ENCODE measurements at places on chromosomes 12 and 14.

DNA sequence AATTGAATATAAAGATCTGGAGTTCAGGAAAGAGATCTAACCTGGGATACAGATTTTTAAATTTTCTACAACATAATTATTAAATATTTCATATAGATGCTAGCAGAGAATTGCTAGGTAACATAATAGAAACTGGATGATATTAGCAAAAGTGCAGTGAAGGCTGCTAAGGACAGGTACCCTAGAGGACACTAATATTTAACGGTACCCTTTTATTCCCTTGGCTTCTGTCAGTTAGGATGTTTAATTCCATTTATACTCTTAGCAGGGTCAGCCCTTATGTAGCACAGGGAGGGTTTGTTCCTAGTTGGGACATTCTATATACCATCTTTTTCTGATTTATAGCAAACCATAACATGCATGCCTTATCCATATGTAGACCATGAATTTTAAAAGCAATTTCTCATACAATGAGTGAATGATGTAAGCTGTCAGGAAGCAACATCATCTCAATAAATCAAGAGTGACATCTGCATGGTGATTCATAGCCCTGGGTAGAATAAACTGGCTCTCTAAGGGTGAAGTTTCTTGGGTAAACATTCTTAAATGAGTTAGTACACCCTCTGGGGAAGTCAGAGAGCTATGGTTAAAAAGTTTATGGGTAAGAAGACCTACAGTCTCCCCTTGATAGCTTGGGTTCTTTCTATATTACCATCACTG is 404.4 kb upstream of the MGAT4C start:
- DNase-seq, result no peak

GRCh38 chr14:33917661-33918060 is 33.2 kb downstream of the EGLN3 start:
- DNase-seq, result no peak

- DNase-seq, result no peak
Measured at GRCh38 chr12:88420457-88420856, 159.8 kb downstream of the KITLG start.

- DNase-seq, result no peak
Measured at GRCh38 chr14:85250414-85251189, 279.3 kb upstream of the FLRT2 start.

- no peak for DNase-seq
Measured at GRCh38 chr12:51214895-51215294, 3.0 kb downstream of the POU6F1 start.

DNA sequence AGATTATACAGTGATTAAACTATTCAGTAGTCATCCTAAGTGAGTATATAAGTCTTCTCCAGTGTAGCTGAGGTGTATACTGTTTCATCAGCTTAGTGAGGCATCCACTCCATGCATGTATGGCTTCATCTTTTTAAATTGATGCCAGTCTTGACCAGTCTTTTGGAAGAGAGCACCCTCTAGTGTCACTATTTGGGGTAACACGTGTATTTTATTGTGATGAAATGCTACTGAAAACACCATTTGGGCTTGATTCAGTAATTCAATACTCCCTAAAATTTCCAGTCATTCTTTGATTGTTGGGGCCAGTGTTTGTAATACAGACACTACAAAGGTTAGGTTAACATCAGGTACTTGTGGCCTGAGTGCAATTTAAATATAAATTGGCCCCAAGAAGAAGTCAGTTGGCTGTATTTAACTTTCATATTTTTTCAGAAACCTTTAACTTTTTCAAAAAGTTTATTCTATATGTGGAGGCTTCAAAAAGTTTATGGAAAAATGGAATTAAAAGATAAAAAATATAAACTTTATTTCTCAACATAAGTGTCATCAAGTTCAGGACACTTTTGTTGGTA is 35.3 kb downstream of the MIPOL1 start:
- DNase-seq, result no peak

DNA sequence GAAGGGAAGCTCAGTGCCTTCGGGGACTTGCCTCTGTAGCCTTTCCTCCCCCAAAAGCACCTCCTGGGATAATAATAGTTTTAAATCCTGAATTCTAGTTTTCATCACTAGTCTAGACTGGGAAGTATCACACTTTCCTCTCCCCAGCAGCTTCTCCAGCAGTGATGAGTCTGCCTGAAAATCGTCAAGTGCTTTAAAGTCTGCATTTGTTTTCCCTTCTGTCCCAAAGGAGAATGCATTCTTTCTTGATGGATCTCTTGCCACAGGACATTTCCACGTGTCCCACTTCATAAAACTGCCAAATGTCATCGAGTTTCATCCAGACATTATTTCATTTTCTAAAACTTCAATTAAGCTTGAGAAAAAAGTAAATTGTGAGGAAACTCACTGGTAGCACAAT is 15.0 kb downstream of the CSRP2 start:
- no peak for DNase-seq

- no peak for DNase-seq
Measured at GRCh38 chr12:10289005-10289754, 18.5 kb upstream of the KLRD1 start.

DNA sequence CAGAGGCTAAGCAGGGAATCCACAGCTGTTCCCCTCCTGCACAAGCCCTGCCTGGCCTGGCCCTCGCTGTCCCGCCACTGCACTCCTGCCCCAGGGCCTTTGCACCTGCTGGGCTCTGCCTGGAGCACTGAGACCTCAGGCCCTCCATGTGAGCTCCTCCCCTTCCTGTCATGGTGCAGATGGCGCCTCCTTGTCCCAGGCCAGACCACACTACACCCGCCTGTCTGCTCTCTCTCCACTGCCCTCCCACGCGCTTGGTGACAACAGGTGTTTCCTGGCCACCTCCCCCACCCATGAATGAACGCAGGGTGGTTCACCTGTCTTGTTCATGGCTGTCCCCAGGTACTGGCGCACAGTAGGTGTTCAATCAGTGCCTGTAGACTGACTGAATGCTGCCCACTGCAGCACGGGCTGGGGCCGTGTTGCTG is 82.9 kb downstream of the NCOR2 start:
- no peak for DNase-seq

DNA sequence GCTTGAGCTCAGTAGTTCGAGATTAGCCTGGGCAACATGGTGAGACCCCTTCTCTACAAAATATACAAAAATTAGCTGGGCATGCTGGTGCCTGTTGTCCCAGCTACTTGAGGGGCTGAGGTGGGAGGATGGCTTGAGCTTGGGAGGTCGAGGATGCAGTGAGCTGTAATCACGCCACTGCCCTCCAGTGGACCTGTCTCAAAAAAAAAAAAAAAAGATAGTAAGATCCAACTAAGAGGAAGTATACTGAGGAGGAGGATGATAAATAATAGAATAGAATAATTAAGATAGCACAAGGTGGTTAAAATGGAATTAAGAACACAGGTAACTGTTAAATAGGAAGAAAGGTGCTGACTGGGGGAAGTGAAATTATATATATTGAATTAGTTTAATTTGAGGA is 37.0 kb upstream of the BAZ1A start:
- DNase-seq, result no peak

GRCh38 chr12:53231921-53232645 is at the start of gene RARG:
TSS of gene RARG (minus strand) at chr12:53232209. CDS start at chr12:53227545, 4,664 bp downstream.
- no peak for DNase-seq

- no peak for DNase-seq
Measured at GRCh38 chr12:89392391-89392790, 40.1 kb upstream of the DUSP6 start.

- no peak for DNase-seq
Measured at GRCh38 chr12:49664591-49665239, 41.4 kb downstream of the PRPF40B start.

DNA sequence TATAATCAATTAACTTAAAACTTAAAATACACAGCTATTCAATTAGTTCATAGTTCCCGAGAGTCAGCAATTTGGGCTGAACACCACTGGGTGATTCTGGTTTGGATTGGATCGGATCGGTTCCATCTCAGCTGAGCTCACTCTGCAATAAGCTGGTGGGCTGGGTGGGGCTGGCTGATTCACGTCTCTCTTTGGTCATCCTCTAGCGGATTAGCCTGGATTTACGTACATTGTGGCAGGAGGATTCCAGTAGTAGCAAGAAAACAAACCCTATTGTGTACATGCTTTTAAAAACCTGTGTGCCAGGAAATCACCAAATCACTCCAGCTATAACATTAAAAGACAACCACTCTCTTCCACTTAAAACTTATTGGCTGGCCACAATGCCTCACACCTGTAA is 3.2 kb upstream of the CLEC4C start:
- no peak for DNase-seq

DNA sequence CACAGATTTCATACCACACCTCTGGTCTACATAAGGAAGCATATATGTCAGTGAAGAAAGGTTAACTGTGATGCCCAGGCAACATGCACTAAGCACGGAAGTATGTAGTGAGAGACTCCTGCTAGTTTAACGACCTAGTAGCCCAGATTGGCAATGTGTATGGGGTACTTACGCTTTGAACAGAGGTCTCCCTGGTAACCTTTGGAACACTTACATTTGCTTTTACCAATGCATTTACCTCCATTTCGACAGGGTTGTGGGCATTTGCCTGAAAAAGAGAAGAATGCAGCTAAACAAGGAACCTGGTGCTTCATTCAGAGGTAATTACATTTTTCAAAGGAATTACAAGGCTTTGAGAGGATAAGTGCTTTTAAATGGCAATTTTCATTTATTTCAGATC is 65.2 kb downstream of the WIF1 start:
- DNase-seq, result no peak

- DNase-seq, result no peak
Measured at GRCh38 chr12:80262346-80262745, 163.0 kb downstream of the OTOGL start.

DNA sequence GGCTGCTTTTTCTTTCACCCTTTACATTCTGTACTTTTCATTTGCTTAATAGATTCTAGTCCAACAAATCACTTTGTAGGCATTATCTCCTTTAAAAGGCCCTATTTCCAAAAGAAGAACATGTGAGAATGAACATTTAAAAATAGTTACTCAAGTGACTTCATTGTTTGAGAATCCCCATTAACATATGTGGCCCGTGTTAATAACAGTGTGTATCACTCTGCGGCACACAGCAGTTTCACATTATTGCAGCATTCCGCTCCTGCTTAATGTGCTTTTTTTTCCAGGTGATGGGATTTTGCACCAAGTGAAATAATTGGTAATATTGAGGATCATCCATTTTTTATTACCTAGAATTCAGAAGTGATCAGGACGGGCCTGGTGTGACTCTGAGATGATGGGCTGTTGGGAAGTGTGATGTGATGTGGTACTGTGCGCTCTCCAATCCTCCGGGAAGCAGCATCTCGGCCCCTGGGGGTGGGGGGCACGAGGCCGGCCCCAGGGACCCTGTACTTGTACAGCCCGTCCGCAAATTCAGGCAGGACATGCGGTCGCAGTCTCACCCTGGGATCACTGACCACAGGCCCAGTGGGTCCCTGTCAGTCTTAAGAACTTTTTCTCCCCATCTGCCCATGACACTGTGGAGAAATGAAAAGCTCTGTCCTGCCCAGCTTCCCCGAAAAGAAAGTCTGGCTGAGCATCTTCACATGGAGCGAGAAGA is 32.9 kb downstream of the SLC15A4 start:
- no peak for DNase-seq
